Muscle of back (tissue), 13 donors: ENCODE measurements at places on chromosomes 12 and 14. TPM values are rescaled to one million over a fixed set of nuclear protein-coding genes. Genes with fewer than 3 reads are reported as not detected.

DNA sequence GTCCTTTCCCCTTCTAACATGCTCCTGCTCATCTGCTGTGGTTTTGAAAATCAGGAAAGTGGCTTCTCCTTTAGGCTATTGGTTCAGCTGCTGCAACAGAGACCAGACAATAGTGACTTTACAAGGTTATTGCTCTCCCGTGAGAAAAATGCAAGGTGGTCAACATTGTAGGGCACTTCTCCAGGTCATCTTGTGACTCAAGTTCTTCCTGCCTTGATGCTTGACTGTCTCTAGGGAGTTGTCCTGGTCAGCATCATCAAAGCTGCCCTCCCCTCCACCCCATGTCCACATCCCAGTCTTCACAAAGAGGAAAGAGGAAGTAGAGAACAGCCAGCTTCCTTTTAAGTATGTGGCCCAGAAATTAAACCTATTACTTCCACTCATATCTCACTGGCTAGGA lies 3.9 kb upstream of the TMEM63C start:
- DNase-seq, result no peak

DNA sequence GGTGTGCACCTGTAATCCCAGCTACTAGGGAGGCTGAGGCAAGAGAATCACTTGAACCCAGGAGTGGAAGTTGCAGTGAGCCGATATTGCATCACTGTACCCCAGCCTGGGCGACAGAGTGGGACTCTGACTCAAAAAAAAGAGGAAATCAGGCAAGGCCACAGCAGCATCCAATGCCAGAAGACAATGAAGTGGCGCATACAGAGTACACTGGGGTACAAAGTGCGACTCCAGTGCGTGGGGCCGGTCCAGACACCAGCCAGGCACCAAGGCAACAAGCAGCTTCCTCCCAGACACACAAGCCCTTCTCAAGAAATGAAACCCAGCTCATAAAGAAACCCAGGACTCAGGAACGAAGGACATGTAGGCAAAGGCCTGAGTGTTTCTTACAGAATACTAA lies 28.2 kb downstream of the TTC7B start:
- DNase-seq, result no peak

DNA sequence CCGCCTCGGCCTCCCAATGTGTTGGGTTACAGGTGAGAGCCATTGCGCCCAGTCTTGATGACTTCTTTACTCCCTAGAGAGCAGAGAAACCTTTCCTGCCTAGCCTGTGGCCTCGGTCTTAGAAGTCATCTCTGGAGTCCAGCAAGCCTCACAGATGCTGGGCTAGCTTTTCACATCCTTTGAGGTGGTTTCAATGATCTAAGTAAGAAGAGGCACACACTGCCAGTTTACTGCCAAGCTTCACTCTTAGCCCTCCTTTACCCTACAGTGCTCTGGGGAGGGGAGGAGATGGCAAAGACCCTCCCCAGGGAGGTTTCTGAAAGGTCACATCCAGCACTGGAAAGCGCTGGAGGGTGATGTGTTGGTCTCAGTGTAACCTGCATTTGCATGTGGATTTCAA lies 304.8 kb downstream of the PCNX1 start:
- no peak for DNase-seq

DNA sequence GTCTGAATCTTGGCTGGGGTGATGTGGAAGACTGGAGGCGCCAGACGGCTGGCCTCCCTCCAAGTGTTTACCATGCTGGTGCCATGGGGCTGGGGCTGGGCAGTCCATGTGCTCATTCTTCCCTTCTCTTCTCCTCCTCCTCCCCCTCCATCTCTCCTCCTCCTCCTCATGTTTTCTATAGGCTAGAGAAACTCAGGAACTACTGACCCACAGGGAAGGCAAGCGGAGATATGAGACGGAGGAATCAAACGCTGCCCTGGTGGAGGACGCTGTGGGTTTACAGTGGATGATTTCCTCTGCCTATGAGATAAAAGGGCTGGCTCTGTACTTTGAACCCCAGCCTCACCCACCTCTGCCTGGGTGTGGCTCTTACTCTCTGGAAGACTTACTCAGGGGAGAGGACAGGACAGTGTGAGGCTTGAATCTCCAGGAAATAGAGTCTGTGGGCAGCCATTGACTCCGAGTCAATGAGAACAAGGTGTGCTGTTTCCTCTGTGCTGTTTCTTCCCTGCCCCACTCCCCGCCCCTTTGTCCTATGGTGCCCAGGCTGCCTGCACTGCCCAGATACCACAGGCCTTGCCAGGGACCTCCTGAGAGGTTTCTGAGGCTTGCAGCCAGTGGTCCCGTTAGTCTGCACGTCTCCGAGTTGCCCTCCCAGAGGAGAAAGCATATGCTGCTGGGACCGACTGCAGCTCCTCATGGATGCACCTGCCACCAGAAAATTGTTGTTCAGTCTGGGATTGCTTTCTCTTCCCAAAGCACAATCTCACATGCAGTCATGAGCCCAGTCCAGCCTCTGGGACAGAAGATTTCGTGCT lies 132.6 kb upstream of the ARHGAP5 start:
- DNase-seq, result no peak

GRCh38 chr12:51773145-51773869 lies 75.2 kb downstream of the FIGNL2 start:
- no peak for DNase-seq

DNA sequence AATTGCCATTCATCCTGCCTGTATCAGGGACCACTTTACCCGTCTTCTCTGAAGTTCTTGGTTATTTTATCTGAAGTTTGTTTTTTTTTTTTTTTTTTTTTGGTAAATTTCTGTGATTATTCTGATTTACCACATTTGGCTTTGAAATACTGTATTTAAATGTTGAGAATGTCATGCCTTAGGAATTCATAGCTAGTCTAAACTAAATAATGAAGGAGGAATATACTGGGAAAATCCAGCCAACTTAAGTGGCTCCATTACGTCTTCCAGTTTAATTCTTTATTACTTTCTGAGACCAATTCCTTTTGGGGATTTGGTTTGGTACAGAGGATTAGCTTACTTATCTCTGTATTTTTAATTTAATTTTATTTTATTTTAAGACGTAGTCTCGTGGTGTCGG lies 60.3 kb upstream of the KCNMB4 start:
- DNase-seq, result no peak

SIRT4 gene
- 4.6 TPM for polyA plus RNA-seq

OVCH1 gene
- polyA plus RNA-seq, result 0.41 TPM

DNA sequence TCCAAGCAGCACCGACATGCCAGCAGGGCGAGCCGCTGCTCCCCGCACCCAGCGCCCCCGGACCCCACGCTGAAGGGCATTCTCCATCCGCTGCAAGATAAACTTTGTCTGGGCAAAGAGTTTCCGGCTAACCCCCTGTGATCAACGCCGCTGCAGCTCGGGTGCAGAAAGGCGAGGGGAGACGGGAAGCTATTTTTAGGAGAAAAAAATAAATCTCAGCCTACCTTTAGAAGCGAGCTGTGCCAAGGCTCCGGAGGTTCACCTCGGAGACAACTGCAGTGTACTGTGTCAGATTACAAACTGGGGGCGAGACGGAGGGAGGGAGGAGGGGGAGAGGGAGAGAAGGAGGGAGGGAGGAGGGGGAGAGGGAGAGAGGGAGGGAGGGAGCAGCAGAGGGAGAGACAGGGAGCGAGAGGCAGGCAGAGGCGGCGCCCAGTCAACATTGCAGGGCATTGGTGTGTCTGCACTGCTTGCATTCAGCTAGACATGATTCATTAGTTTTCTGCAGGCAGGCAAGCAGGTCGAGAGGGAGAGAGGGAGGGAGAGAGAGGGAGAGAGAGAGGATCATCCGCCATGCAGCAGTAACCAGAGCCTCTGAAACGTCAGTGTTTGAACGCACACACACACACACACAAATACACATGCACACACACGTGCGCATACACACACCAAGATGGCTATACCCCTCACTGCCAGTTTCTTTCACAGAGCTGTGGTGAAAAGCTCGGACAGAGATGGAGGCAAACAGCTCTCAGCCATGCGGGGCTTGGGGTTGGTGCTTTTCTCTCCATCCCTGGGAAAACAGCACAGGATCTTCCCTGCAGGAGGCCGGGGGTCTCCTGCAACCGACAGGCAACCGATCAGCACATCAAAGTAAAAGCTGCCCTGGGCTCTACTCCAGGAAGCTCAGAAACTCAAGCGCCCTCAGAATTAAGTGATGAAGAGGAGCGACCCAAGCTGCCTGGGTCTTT lies at the start of gene RIMBP2:
Gene RIMBP2, minus strand, starts transcription at position 302 of the 971 bp plus-strand sequence. CDS start 237,286 bp downstream, outside the sequence.
- DNase-seq, result peak; percentile 28

KLRK1 gene
- 0.60 TPM for polyA plus RNA-seq

DNA sequence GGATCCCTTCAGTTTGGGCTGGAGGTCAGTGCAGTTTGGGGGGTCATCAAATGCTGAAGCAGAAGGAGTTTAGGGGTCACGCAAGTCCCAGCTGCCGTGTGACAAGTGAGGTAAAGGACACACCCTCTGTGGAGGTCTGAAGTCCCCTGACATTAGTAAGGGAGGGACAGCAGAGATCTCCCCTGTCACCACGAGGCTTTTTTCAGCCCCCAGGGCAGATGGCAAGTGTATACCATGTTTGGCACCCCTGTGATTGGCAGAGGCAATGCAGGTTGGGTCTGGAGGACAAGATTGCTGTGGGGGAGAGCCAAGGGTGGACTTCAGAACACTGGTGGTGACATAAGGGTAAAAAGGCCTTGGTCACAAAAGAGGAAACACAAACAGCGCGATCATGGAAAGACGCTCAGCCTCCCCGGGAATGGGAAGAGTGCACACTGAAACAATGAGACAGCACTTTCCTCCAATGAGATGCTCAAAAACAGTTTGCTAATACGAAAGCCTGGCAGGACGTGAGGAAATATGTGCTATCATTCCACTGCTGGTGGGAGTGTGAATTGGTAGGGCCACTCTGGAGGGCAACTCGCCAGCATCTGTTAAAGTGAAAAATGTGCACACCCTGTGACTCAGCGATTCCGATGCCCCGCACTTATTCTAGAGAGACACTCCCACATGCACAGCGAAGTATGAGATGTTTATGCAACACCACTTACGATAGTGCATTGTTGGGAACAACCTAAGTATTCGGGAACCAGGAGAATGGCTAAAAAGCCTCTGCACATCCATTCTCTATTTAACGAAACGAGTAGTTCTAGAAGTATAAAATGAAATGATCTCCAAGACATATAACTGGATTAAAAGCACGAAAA lies 14.4 kb upstream of the CD27 start:
- DNase-seq, result peak; percentile 81

CACNA1C gene
- polyA plus RNA-seq, result 5.8 TPM

- no peak for DNase-seq
Measured at GRCh38 chr12:122840580-122841513, 5.6 kb downstream of the HIP1R start.

- DNase-seq, result no peak
Measured at GRCh38 chr14:100623961-100624360, 36.7 kb upstream of the BEGAIN start.

- no peak for DNase-seq
Measured at GRCh38 chr12:1559676-1560091, 34.7 kb downstream of the FBXL14 start.

GRCh38 chr12:93356214-93356613 lies 21.5 kb upstream of the NUDT4 start:
- no peak for DNase-seq

C12orf56 gene
- 0.66 TPM for polyA plus RNA-seq

DNA sequence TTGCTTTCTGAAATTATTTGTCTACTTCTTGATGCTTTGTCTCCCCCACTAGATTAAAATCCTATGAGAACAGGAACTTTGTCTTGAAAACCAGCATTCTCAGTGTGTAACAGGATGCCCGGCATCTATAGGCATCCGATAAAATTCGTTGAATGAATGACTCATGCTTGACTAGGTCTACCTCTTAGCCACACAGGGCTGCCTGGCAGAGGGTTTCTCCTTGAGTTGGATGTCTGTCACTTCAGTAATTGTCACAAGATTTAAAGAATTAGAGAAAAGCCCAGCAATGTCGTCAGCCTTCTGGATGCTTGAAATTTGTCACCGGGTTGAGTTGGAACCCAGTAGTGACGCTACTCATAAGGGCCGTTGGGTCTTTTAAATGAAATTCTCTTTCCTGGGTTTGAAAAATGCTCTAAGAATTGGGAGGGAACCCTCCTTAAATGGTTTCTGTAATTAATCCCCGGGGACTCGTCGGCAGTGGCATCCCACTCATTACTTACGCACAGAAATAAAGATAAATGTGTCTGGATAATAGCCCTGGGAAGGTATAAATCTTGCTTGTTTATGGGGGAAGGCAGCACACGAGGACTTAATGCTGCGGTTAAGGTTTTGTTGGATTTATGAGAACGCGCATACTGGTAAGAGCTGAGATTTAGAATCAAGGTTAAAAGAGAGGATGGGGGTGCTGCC lies 194.1 kb downstream of the AACS start:
- no peak for DNase-seq

DNA sequence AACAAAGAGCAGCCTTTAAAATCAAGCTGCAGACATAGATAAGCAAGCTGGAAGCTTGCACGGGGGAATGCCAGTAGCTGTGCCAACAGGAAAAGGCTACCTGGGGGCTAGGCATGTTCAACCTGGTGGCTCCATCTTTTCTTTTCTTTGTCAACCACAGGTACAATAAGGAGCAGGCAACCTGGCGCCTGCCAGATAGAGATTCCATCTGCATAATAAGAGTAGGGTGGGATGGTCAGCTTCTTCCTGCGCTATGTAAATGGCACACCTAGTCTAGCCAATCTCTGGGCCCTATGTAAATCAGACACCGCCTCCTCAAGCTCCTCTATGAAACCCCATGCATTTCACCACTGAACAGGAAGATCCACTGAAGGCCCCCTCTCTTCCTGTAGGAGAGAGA lies 87.4 kb upstream of the PKP2 start:
- no peak for DNase-seq

TAS2R8 gene
- polyA plus RNA-seq, result not detected

- no peak for DNase-seq
Measured at GRCh38 chr14:88286309-88286708, 36.8 kb downstream of the KCNK10 start.

RTL1 gene
- 41.7 TPM for polyA plus RNA-seq

SLCO1A2 gene
- 0.04 TPM for polyA plus RNA-seq

PNN gene
- 97.6 TPM for polyA plus RNA-seq

TSPAN19 gene
- polyA plus RNA-seq, result not detected

- DNase-seq, result peak; percentile 85
Measured at GRCh38 chr12:76470028-76470939, 89.3 kb downstream of the OSBPL8 start.

DNA sequence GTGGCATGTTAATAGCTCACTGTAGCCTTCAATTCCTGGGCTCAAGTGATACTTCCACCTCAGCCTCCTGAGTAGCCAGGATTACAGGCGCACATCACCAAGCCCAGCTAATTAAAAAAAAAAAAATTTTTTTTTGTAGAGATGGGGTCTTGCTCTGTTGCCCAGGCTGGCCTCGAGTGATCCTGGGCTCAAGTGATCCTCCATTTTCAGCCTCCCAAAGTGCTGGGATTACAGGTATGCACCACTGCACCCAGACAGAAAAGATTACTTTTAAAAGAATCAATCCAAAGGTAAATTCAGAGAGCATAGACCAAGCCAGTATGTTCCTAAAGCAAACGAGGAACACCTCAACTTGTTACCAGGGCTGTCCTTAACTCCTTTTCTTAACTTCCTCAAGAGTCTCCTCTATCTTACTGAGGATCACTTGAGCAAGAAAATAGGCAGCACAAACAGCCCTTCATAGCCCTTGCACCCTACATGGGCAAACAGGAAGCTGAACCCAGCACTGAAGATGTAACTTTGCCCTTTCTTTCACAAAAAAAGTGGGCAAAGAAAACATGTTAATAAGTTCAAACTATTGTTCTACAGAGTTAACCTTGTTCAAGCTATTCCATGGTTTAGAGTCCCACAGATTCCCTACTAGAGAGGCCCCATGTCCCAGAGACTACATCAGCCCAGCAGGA lies 11.3 kb downstream of the CS start:
- no peak for DNase-seq

GRCh38 chr12:115944837-115945490 lies 332.5 kb downstream of the MED13L start:
- no peak for DNase-seq

AQP6 gene
- 0.08 TPM for polyA plus RNA-seq

IFNG gene
- not detected for polyA plus RNA-seq

GRCh38 chr14:74712499-74713394 lies at the start of the genes AREL1 and FCF1:
AREL1 (minus strand) TSS chr14:74713080; CDS start chr14:74685615, 27,465 bp downstream.
FCF1 (plus strand) TSS chr14:74713144; CDS start chr14:74713198, 54 bp downstream.
- peak; percentile 90 for DNase-seq
